ENCODE measurements at places on chromosomes 3 and 15. TPM values are rescaled to one million over a fixed set of nuclear protein-coding genes. Genes with fewer than 3 reads are reported as not detected.

- DNase-seq = no peak
Measured at GRCh38 chr3:194046995-194047645, 88.8 kb upstream of the HES1 start.

GRCh38 chr15:71005895-71006294, 109.4 kb upstream of the THSD4 start:
- DNase-seq = no peak

DNA sequence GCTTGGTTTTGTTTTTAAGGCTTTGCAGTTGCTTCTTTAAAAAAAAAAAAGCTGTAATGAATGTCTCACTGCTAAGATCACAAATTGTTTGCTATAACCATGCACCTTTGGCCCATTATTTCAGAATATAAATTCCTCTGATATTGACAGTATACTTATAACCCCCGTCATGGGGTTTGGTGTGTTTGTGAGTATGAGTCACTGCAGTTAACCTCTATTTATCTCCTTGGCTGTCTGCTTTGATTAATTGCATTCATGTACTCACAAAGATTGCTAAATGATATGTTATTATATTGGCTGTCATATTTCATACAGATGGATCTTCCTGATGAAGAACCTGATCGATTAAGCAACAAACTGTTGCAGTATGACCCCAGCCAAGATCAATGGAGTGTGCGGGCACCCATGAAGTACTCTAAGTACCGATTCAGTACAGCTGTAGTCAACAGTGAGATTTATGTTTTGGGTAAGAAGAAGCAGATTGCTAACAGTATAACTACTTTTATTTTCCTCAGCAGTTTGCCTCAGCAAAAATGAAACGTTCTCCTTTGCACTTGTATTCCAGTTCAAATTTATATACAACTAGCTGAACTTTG, 14.9 kb downstream of the KBTBD12 start:
- no peak for DNase-seq

- peak; percentile 36 for DNase-seq
Measured at GRCh38 chr3:83928391-83928790, 1030.4 kb upstream of the CADM2 start.

DNA sequence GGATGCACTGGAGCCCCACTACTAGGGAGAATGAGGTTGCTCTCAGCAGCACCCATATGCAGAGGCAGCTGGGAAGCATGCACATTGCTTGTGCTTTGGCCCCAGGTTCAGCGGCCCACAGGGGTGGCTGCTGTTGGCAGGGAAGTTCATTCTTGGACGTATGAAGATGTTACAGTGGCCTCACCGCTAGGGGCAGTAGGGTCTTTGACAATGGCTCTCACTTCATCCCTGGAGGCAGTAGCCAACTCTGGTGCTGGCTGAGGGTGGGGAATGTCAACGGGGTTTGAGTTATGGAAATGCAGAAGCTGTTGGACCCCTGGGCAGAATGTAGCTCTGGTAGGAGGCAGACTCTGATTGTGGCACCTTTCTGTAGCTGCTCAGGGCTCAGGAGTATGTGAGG, 279.9 kb downstream of the SCAPER start:
- peak; percentile 54 for DNase-seq

- no peak for DNase-seq
Measured at GRCh38 chr3:39216176-39216790, 23.9 kb upstream of the XIRP1 start.

DNA sequence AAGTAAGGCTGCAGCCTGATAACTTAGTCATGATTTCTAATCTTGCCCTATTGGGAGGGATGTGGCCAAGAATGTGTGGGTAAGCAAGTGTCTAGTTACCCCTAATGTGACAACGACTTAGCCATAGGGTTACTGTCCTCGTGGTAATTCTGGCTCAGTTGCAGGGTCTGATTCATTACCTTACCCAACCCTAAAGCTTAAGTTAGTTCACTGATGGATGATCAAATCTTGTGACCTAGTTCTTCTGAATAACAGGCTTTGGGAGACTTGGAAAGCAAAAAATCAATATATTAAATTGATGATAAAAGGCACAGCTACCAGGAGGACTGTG, 1.6 kb upstream of the INTS14 start:
- no peak for DNase-seq

MYLK gene
- 10.8 TPM for total RNA-seq

- DNase-seq = no peak
Measured at GRCh38 chr15:71545223-71545760, 265.1 kb upstream of the NR2E3 start.

- no peak for DNase-seq
Measured at GRCh38 chr3:3127432-3128010, 781 bp downstream of the TRNT1 start.

DNA sequence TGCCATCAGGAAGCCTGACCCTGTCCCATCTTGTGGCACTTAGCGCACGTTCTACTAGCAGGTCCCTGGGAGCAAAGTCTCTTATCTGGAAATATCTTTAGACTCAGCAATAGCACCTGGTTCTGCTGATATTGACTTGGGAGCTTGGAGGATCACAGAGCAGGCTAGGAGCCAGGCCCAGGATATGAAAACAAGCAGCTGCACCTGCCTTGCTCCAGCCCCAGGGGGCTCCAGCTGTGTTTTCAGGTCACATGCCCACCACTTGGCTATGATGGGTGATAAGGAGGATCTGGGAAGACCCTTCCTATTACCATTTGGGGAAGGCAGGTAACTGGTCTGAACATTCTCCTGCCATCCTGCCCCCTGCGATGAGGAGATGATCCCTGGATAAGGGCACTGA, 87.8 kb downstream of the C3orf70 start:
- DNase-seq = no peak

DNA sequence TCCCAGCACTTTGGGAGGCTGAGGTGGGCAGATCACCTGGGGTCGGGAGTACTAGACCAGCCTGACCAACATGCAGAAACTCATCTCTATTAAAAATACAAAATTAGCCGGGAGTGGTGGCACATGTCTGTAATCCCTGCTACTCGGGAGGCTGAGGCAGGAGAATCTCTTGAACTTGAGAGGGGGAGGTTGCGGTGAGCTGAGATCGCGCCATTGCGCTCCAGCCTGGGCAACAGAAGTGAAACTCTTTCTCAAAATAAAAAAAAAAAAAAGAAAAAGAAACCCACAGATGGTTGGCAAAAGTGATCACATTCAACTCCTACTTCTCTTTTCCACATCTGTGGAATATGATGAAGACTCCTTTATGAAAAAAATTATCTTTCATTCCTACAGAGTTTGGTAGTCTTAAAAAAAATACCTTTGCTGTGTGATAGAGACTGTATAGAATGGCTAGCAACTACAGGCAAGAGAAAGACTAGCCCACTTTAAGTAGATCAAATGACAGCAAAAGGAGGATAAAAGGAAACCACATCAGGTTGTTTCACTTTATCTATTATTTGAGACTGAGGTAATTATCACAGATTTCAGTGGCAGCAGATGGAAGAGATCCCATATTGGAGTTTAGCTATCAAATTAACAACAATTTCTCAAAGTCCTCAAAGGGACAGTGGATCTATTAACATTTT, 172.9 kb upstream of the TSPAN3 start:
- no peak for DNase-seq

C3orf62 gene
- 2.4 TPM for total RNA-seq

- DNase-seq = peak; percentile 57
Measured at GRCh38 chr3:23805633-23806533, at the start of gene UBE2E1. Gene UBE2E1, plus strand, starts transcription at chr3:23805955. Its CDS starts 1,315 bp downstream, at chr3:23807270.

DNA sequence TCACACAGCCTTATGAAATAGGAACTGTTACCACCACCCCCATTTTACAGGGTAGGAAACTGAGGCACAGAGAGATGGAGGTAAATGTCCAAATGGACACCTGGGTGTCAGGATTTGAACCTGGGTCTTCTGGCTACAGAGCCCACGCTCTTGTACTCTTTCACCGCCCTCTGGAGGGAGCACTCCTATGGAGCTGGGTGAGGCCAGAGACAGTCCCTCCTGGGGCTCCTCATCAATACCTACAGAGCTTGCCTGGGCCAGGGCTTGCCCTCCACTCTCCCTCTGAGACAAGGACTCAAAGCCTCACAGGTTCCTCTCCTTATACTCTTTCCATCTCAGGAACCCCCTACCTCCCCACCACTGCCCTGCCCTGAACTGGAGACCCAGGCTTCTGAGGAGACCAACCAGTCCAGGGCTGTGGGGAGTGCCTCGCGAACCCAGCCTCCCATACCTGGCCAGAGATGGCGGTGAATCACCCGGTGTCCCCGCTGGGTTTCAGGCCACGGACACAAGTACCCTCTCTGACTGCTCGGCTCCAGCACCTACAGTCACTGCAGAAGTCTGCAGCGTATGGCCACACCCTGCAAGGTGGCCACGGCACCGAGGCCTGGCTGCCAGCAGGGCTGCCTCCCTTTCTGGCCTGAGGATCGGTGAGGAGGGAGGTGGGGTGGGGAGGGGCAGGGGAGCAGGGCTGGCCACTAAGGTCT, 22.1 kb upstream of the ATP2B2 start:
- no peak for DNase-seq

DNA sequence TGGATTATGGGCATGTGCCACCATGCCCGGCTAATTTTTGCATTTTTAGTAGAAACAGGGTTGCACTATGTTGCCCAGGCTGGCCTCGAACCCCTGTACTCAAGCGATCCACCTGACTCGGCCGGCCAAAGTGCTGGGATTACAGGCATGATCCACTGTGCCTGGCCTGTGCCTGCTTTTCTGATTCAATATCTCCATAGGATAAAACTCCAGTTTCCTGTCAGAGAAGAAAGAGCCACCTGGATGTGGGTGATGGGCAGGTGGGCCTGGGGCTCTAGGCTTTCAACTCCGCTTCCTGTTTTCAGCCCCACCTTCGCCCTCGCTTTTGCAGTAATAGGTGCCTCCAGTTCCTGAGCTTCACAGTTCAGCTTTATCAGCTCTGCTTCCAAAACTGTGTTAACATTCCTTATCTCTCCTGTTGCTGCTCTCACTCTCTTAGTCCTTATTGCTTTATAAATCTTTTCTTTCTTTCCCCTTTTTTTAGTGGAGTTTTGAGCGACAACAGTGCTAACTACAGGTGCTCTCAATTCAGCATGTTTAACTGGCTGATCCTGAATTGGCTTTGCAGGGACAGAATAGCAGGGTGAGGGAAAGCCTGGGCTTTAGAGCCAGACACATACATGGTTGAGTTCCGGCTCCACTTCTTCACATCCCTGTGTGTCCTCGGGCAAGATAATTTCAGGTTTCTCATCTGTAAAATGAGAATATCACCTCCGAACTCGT, 21.1 kb upstream of the PDE8A start:
- DNase-seq = peak; percentile 38

- no peak for DNase-seq
Measured at GRCh38 chr15:41474941-41475340, 18.7 kb upstream of the ITPKA start.

DNA sequence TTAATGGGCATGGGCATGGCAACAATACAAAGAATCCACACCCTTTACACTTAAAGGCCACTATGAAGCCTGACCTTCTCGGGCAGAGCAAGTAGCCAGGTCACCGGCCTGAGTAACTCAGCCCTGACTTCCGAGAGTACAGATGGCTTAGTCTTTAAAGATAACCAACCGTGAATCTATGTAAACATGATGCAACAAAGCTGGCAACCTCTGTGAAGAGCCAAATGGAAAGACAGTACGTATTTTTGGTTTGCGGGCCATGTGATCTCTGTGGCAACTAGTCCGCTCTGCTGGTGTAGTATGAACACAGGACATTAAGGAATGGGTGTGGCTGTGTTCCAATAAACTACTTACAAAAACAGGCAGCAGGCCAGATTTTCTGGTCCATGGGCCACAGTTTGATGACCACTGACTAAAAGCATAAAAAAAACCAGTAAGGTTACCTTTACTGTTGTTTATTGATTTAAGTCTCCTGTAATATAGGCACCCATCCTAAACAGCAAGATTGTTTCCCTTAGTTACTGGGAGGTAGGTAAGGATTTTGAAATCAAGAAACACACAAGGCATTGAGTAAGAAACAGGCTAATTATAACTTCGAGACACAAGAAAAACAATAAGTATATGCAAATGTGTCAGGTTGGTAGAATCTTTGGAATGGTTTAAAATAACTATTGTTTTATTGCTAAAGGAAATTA, 14.5 kb downstream of the RIOX2 start:
- no peak for DNase-seq

THSD4 gene
- total RNA-seq = 8.2 TPM

DNA sequence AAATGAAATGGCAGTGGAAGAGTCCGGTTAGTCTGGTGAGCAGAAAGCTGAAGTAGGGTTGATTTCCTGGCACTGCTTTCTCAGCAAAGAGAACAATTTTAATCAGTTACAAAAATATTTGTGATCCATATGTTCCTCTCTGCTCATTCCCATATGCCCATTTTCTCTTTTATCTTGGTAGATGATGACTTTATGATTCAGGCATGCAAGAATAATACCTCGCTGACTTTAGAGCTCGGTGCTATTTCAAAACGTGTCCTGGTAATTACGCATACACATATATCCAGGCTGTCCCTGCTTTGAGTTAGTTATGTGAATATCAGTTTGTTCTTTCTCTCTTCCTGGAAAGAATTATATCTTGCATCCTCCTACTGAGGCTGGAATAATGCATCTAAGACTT, 38.5 kb downstream of the ARPP21 start:
- no peak for DNase-seq

DNA sequence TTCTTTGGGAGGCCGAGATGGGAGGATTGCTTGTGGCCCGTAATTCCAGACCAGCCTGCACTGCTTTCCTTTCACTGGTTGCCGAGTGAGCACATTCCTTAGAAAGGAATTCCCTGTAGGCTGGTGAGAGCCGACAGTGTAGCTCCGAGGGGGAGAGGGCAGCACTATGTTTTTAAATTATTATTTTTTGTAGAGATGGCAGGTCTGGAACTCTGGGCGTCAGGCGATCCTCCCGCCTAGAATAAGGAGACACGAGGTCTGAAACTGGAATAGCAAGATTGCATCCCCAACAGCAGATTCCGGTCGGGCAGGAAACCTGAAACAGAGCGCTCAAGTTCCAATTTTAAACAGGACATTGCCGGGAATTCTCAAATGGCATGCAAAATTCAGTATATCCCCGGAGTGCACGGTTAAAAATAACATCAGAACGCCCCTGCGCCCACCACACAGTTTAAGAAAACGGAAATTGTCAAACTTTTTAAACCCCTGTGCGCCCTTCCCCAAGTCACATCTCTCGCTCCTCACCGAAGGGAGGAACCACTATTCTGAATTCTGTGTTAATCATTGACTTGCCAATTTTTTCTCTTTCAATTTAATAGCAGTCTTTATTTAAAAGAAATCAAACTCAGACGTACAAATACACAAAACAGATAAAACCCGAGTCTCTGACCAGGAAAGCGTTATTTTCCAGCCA, 643 bp upstream of the RNU5B-1 start:
- DNase-seq = no peak

SI gene
- not detected for total RNA-seq

GRCh38 chr3:17745301-17745700, 2.9 kb upstream of the TBC1D5 start:
- DNase-seq = no peak

- DNase-seq = no peak
Measured at GRCh38 chr3:98902351-98902740, 851 bp upstream of the DCBLD2 start.

- no peak for DNase-seq
Measured at GRCh38 chr3:48013288-48013980, 2.8 kb downstream of the MAP4 start.

LEKR1 gene
- 0.18 TPM for total RNA-seq

GRCh38 chr3:57691411-57692132, 1.3 kb downstream of the DENND6A start:
- no peak for DNase-seq

EPHA6 gene
- total RNA-seq = 2.1 TPM

GABRR3 gene
- not detected for total RNA-seq

GRCh38 chr3:190883973-190884832, 21.7 kb upstream of the GMNC start:
- peak; percentile 53 for DNase-seq

CKMT1B gene
- total RNA-seq = 37.3 TPM

GRCh38 chr3:126025862-126026261, 56.9 kb downstream of the ROPN1B start:
- DNase-seq = no peak
